ENCODE measurements at places on chromosomes 5 and 9.

- no peak for DNase-seq
Observed at GRCh38 chr5:129018837-129019236, 53.5 kb downstream of the SLC27A6 start.

- DNase-seq: peak; percentile 75
Observed at GRCh38 chr9:136625101-136626065, 37.3 kb upstream of the EGFL7 start.

- DNase-seq: no peak
Observed at GRCh38 chr5:39775797-39776365, 351.1 kb upstream of the DAB2 start.

GRCh38 chr5:170120576-170120975 lies 14.9 kb downstream of the FOXI1 start:
- DNase-seq: no peak

DNA sequence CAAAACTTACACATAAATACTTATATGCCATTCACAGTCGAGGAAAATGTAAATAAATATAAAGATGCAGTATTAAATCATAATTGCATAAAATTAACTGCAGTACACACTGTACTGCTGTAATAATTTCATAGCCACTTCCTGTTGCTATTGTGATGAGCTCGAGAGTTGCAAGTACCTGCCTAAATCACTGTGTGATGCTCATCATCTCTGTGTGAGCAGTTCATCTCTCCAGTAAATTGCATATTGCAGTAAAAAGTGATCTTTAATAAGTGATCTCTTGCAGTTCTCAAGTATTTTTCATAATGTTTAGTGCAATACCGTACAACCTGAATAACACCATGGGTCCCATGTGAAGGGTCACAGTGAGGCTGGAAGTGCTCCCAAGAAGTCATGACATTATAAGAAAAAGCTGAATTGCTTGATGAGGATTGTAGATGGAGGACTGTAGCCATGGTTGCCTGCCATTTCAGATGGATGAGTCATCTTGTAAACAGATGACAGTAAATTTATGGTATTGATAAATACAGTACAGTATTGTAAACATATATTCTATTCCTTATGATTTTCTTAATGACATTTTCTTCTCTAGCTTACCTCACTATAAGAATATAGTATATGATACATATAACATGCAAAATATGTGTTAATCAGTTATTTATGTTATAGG lies 34.9 kb downstream of the SYK start:
- DNase-seq: no peak

- DNase-seq: peak; percentile 36
Observed at GRCh38 chr9:78234810-78235209, 1.1 kb upstream of the CEP78 start.

DNA sequence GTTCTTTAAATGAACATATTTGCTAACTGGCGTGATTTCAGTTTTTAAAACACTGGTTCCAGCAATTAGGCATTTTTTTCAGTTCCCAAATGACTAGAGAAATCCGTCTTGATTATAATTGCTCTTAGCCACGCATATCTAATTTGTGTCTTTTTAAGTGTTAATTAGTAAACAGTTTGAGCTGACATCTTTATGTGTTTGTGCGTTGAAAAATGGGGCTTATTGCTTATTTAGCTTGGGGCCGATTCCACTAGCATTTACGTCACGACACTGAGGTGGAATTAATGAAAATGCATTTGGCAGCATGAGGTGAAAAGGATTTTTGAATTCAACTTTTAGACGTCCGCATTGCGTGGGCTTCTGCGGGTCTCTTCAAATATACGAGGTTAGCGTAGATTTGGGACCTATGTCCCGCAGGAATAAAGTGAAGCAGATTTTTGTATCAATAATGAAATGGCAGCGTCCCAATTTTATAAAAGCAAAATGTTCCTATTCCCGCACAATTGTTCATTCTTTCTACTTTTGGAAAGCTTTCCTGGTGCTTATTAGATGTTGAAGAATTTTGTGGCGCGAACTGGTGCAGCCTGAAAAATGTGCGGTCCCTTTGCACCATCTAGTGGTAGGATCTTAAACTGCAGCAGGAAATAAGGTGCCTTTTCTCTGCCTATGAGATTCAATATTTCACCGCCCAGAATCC lies 122.7 kb upstream of the LMX1B start:
- DNase-seq: peak; percentile 84

DNA sequence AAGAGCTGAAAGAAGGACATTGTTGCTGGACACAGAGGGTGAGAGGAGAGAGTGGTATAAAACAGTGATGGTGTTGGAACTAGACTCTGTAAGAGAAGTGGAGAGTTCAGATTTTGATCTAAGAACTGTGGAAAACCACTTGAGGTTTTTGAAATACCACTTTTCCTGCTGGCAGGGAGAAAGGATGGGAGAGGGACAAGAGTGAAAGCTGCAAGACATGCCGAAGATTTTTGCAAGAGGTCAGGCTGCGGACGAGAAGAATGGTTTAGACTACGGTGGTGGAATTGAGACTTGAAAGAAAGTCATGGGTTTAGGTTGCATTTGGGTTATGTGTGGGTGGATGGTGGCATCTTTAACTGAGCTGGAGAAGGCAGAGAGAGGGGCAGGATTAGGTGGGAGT lies 202.2 kb upstream of the RPS23 start:
- no peak for DNase-seq

- peak; percentile 52 for DNase-seq
Observed at GRCh38 chr9:126335837-126336735, 9.5 kb downstream of the MVB12B start.

- DNase-seq: peak; percentile 41
Observed at GRCh38 chr9:94624629-94625028, 14.7 kb downstream of the FBP1 start.

DNA sequence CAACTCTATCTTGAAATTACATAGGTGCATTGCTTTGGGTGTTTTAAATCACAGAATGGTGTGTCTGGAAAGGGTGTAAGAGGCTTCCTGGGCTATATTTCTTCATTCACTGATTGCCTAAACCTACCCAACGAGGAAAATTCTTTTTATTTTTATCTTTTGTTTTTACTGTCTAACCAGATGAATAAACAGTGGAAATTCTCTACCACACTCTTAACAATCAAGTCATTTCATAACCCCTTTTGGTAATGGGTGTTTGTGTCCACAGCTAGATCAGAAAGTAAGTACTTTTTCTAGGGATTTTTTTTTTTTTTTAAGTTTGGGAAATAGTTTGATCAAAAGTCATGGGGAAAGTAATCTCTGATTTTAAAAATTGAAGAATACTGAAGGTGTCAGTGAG lies 27.6 kb upstream of the C5orf47 start:
- no peak for DNase-seq

GRCh38 chr5:170361116-170361515 lies 28.1 kb downstream of the KCNMB1 start:
- DNase-seq: no peak

- DNase-seq: no peak
Observed at GRCh38 chr5:199950-200645, 8.8 kb downstream of the LRRC14B start.

DNA sequence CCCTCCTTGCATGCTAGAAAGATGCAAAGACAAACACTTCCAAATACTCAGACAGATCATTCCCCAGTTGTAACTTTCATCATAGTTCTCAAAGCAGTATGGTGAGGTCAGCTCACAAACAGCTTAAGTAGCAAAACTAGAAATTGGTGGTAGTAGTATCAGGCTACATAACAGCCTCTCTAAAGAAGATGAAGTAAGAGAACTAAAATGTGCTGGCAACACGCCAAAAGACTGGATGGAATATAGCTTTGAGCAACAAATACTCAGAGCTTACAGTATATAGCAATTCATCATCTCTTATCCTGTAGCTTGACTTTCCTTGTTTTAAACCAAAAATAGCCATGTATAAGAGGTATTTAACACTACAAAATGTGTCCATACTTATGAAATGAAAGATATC lies 7.5 kb downstream of the PFDN1 start:
- peak; percentile 94 for DNase-seq

DNA sequence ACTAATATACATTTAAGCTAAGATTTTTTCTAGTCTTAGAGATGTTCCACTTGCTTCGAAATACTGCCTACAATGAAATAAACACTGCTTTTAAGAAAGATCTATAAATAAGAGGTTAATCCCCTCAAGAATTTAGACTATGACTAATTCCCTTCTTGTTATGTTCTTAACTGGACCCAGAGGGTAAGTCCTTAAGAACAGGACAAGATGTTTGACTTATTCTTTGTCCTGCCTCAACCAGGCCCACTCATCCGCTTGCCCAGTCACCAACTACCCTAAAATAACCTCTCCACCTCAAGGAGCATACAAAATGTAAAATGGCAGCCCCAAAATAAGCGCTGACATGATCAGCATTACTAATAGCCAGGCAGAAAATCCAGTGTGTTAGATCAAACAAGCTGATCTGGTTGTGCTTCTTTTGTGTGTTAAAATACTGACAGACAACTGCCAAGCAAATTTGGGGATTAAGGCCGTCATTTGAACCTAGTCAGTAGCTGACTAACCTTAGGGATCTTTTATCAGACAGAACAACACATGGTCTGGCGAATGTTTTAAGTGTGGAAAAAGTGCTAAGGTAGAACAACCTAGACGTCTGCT lies 93.7 kb upstream of the SMC5 start:
- DNase-seq: no peak

DNA sequence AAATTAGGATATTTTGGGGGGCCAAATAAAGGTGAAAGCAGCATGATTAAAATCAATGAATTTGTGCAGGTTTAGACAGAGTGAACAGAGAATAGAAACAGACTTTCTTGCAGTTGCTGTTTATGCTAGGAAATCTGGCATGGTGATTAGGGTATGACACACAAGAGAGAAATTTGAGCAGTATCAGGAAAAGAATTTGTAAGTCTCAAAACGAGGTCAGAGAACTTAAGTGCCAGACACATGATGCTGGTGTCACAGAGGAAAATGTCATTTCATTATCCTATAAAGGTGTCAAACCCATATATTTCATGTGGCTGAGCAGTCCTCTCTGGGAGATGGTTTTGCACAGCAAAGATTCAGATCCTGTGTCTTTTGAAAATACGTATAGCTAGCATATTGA lies 15.7 kb downstream of the LVRN start:
- peak; percentile 48 for DNase-seq

- peak; percentile 55 for DNase-seq
Observed at GRCh38 chr5:17020678-17021601, 84.9 kb upstream of the MYO10 start.

- no peak for DNase-seq
Observed at GRCh38 chr5:128262911-128263310, 179.3 kb downstream of the SLC12A2 start.

- peak; percentile 57 for DNase-seq
Observed at GRCh38 chr5:68382640-68383039, 167.1 kb downstream of the PIK3R1 start.

GRCh38 chr9:134834217-134834956 lies 46.2 kb upstream of the FCN2 start:
- no peak for DNase-seq

Measured in dermis blood vessel endothelial cell (primary cell).